ENCODE measurements at places on chromosomes 4 and X.

- DNase-seq, result no peak
Measured at GRCh38 chrX:20313899-20314298, 47.2 kb upstream of the RPS6KA3 start.

DNA sequence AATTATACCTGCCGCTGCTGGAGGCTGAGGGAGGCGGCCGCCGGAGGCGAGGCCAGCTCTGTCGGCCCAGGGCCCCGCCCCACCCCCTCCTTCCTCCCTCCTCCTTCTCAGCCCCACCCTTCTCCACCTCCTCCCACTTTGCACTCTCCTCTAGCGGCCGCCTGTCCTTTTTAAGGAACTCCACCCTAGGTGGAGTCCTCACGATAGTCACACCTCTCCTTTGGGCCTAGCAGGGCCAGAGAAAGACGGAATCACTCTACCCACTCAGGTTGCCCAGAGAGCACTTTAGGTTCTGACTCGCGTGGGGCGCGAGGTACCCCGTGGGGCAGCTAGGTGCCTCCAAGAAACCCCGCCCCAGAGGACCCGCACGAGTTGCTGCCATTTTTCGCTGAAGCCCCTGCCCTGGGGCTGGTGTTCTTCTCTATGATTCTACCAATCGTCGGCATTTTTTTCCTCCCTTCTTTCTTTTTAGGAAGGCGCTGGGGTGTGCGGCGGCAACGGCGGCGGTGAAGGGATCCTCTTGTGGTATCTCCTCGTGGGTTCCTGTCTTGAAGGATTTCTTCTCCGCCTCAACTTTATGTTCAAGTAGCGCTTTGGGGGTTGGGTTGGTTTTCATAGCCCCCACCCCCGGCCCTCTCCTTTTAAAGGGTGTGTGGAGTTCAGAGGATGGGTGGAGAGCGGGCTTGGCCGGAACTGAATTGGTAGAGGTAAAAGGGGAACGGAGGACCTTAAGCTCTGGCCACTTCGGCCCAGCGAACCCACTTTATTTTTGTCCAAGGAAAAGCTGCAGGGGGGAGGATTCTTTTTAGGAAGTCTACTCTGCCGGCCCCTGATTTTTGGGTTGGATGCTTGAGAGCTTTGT, at the start of gene KLF8:
KLF8 (plus strand) TSS at position 136 of the 862 bp plus-strand sequence. CDS start 979 bp downstream, outside the sequence.
- DNase-seq, result no peak

GRCh38 chrX:34956916-34957315, 14.3 kb downstream of the FAM47B start:
- DNase-seq, result no peak

- no peak for DNase-seq
Measured at GRCh38 chrX:15017491-15017890, 144.3 kb downstream of the MOSPD2 start.

DNA sequence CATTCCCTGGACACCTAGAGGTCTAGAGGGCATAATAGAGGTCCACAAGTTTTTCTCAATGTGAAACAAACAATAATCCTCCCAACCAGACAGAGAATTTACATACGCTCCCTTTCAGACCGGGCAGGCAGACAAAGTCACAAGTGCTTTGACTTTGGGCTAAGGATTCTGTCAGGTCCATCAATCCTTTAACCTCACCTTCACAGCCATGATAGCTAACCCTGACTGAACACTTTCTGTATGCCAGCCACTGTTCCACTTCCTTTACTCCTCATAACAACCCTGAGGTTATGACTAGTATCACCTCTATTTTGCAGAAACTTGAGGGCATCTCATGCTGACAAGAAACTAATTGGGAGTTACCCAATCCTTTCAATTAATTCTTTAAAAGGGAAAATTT, 118.8 kb upstream of the AFF2 start:
- no peak for DNase-seq

DNA sequence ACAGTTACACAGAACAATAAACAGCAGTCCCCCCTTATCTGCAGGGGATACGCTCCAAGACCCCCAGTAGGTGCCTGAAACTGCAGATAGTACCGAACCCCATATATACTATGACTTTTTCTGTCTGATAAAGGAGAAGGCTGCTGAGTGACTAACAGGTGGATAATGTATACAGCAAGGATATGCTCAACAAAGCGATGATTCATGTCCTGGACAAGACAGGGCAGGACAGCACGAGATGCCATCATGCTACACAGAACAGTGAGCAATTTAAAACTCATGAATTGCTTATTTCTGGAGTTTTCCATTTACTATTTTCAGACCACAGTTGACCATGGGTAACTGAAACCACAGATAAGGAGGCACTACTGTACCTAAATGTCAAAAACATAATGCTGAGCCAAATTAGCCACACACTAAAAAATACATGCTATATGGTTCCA, 76.1 kb downstream of the MANBA start:
- DNase-seq, result no peak

DNA sequence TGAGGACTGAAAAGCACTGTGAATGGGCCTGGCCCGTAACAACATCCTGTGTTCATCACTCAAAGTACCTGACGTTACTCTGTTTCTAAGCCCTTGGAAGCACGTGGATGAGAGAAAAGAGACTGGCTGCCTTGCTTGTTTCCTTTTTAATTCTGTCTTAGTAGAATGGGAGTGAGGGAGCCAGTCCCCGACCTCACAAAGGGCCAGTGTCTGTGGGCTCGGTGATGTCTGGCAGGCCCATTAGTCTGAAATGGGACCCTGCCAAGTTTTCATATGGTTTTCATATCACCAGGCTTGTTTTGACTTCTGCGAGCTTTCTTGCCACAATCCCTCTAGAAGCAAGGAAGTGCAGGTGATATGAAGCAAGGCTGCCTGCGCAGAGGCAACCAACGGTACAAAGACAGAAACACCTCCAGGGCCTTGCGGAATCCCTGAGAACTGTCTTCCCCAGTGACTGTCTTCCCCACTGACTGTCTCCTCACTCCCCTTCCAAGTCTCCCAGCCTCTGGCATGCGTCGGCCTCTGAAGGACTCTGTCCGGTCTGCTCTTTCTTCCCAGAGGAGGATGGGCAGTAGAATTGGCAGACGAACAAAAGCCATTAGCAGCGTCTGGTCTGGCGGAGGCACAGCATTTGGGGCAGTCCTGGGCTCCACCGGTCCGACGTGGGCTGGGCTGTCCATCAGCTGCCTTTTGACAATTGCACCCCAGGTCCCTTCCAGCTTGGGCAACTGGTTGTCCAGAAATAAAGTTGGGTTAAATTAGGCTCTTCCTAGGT, 20.2 kb upstream of the RASL11B start:
- no peak for DNase-seq

DNA sequence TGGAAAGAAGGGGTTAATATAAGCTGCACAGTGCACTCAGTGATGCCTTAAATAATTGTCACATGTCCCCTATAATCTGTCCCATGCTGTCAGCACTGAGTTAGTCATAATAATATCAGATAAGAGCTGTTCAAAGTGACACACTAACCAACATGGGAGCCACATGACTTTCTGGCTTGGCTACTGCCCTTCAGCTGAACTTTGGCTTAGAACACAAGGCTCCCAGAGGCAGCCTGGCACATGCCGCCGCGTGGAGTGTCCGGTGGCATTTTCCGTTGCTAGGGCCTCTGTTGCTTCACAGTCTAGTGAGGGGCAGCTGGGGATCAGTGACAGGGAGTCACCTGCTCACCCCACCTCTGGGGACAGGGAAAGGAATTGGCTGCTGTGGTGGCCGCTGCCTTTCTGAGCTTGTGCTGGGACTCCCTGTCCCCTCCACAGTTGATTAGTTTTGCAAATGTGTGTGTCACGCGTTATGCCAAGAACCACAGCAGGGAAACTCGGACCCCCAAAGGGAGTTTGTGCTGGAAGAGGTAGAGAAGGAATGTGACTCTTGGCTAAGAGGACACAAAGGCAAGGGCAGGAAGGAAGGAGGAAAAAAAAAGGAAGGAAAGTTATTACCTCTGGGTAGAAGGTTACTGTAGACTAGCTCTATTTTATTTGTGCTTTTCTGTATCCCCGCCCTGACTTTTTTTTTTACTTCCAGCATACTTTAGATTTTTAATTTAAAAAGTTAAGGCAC, 41.1 kb upstream of the PPARGC1A start:
- no peak for DNase-seq

- DNase-seq, result no peak
Measured at GRCh38 chrX:15749642-15750610, 11.9 kb downstream of the CA5B start.

DNA sequence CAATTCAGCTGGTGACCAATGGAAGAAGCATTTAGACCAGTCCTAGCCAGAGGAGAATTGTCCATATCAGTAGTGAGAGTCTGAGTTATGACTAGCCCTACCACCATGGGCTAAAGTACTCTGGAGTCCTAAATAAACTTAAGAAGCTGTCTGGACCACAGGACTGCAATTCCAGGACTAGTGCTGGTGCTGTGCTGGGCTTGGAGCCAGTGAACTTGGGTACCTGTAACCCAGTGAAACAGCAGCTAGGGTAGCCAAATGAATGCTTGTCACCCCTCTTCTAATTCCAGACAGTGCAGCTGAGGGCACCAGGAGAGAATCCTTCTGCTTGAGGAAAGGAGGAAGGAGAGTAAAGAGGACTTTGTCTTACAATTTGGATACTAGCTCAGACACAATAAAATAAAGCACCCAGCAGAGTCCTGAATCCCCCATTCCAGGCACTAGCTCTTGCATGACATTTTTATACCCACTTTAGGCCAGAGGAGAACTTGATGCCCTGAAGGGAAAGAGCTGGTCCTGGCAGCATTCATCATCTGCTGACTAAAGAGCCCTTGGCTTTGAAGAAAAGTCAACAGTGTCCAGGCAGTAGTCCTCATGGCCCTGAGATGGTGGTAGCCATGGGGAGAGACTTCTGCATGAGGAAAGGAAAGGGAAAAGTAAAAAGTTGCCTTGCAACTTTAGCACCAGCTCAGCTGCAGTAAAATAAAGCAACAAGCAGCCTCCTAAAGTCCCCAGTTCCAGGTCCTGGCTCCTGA, 2675.7 kb downstream of the PCDH7 start:
- DNase-seq, result no peak

GRCh38 chr4:3442959-3443749, 1.4 kb downstream of the HGFAC start:
- peak; percentile 34 for DNase-seq

- DNase-seq, result no peak
Measured at GRCh38 chr4:161356351-161356750, 807.4 kb downstream of the FSTL5 start.

GRCh38 chr4:8882239-8882638, 10.6 kb upstream of the HMX1 start:
- no peak for DNase-seq

DNA sequence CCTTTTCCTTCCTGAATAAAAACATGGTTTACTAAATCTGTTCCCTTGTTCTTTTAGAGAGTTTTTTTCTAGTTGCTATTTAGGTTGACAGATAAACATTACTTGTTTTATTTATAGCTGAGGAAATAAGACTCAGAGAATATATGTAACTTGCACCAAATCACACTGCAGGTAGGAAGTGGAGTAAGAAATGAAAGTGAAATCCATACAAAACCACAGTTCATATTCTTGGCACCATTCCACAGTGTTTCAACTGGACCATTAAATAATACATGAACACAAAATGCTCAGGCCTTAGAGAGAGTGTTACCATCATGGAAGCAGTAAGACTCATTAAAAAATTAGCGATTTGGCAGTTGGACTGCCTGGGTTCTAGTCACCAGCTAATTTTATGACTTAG, 326.9 kb upstream of the SLIT2 start:
- no peak for DNase-seq

DNA sequence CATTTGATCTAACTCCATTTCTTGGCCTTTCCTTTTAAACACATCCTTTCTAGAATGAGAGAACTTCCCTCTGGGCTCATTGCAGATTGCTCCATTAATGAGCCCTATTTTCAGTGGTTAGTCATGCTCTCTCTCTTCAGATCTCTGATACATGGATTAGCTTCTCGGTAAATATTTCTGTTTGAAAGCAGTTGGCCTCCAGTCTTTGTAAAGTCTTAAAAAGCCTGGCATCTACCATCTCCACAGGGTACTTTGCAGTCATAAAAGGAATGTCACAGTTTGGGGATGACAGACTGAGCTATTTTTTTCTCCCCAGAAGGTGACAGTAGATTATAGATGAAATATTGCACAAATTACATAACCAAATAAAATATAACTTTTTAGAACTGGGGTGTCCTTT, 72.7 kb downstream of the UNC5C start:
- no peak for DNase-seq

GRCh38 chr4:177789610-177790009, 347.4 kb upstream of the AGA start:
- DNase-seq, result no peak

GRCh38 chr4:69743476-69744156, 16.8 kb downstream of the SULT1B1 start:
- no peak for DNase-seq

- no peak for DNase-seq
Measured at GRCh38 chr4:158649111-158649680, 22.5 kb downstream of the C4orf46 start.

DNA sequence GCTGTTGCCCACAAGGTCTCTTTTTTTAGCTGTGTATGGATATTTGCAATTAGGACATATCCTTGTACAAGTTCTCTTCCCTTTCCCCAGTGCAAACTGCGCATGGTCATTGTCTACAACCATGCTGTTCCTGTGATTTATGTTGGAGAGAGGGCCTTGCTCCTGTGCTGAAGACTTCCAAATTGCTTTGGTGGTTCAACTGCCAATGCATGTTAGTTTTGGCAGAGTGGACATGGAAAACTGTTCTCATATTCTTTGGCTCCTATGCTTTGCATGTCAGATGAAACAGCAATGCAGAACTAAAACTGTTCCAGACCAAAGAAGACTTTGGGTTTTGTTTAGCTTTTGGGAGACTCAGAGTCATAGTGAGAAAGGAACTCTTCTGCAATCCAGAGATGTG, 148.8 kb upstream of the EDNRA start:
- no peak for DNase-seq
